ENCODE measurements at places on chromosomes 5 and 9.

GRCh38 chr5:155619688-155620087, 606.1 kb downstream of the KIF4B start:
- DNase-seq: no peak

GRCh38 chr5:157161996-157162395, 4.1 kb downstream of the GARIN3 start:
- no peak for DNase-seq

GRCh38 chr5:120457839-120458507, 6.1 kb upstream of the PRR16 start:
- DNase-seq: peak; percentile 12

GRCh38 chr9:120308495-120308894, 271.5 kb downstream of the CDK5RAP2 start:
- peak; percentile 66 for DNase-seq

- no peak for DNase-seq
Measured at GRCh38 chr9:8724284-8725018, 924.9 kb upstream of the DMAC1 start.

GRCh38 chr9:111913159-111913558, 16.5 kb downstream of the UGCG start:
- DNase-seq: no peak

GRCh38 chr5:99243111-99243510, 314.3 kb upstream of the CHD1 start:
- no peak for DNase-seq

GRCh38 chr5:125262782-125263181, 516.3 kb upstream of the ZNF608 start:
- DNase-seq: no peak

DNA sequence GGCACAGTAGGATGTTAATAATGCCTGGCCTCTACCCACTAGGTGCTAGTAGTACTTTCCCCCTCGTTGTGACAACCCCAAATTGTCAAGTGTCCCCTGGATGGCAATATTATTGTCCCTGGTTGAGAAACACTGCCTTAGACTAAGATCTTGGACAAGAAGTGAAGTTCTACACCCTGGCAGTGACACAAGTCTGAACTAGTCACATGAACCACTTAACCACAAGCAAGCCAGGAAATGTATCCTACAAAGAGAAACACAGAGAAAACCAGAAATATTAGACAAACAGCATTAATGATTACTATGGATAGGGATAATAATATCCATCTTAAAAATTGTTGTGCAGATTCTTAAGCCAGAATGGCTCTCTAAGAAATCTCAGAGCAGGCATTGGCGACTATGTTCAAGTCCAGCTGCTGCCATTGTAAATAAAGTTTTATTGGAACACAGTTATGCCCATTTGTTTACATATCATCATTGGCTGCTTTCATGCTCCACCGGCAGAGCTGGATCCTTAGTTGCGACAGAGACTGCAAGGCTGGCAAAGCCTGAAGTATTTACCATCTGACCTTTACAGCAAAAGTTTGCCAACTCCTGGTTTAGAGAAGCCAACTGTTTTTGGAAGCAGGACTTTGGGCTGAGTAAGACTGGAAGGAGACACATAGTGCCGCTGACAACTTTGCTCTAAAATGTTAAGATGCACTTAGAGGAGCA, 80.8 kb downstream of the NTRK2 start:
- DNase-seq: no peak

- no peak for DNase-seq
Measured at GRCh38 chr5:56352808-56353590, 119.9 kb upstream of the ANKRD55 start.

DNA sequence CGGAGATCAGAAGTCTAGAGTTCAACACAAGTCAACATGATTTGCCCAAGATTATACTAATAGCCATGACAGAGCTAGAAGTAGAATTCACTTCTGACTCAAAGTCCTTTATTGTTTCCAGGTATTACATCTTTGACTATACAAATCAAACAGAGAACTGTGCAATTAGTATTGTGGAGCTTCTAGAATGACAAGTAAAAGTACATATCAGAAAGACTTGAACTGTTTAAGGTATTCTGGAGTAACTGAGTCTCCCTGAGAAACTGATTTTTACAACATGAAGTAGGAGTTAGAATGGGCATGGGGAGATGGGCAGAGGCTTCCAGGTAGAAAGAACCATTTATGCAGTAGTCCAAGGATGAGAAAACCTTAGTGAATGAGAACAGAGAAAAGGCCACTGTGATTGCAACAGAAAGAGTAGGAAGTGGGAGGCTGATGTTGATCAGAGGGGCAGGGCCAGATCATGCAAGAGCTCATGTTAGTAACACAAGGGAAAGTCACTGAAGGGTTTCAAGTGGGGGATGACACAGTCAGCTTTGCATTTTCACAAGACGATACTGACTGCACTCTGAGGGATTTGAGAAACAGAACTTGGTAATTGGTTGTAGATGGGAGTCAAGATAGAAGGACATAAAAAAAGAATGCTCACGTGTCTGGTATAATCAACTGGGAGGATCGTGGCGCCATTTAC, 280.7 kb downstream of the RFX3 start:
- DNase-seq: peak; percentile 86

DNA sequence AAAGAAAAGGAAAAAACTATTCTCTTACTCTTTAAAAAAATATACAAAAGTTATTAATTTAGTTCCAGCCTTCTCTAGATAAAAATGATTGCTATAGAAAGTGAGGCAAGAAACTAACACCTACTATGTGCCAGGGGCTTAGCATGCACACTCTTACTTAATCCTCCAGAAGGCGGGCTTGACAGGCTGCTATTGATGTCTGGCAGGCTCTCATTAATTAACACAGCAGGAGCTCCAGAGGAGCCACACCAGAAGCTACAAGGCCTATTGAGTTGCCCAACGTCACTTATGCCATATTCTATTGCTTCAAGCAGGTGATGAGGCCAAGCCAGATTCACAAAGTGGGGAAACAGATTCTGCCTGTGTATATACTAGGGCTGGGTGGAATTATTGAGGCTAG, 54.6 kb upstream of the CLINT1 start:
- peak; percentile 39 for DNase-seq

- no peak for DNase-seq
Measured at GRCh38 chr9:36837431-36838405, 196.3 kb downstream of the PAX5 start.

GRCh38 chr5:3195994-3196393, 399.6 kb upstream of the IRX1 start:
- no peak for DNase-seq

DNA sequence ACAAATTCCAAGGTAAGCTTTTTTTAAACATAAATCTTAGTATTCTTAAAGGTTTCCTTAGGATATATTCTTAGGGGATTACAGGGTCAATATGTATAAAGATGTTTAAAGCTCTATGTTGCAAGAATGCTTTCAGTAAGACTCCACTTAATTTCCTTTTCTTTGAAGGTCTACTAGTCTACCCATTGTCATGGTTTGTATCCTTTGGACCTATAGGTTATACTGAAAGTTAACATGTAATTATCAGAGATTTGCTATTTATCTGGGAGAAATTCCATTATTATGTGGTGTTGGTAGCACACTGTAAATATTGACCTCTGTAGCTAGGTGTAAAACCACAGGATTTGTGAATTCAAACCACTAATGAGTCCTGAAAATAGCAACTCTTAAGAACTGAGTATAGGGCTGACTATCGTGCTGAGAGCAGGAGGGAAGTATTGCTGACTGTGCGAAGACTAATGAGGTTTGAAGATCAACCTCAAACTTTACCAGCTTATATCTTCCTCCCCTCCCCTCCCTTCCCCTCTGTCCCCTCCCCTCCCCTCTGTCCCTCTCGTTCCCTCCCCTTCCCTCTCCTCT, 85.6 kb downstream of the GADD45G start:
- peak; percentile 34 for DNase-seq

GRCh38 chr5:89308606-89309040, 425.6 kb upstream of the MEF2C start:
- no peak for DNase-seq

- no peak for DNase-seq
Measured at GRCh38 chr9:109417054-109417453, 81.1 kb downstream of the PTPN3 start.

GRCh38 chr5:155434681-155435080, 421.1 kb downstream of the KIF4B start:
- no peak for DNase-seq

GRCh38 chr5:150658699-150659265, 2.3 kb upstream of the MYOZ3 start:
- no peak for DNase-seq

GRCh38 chr5:158559643-158560042, 540.1 kb downstream of the EBF1 start:
- no peak for DNase-seq

- DNase-seq: peak; percentile 85
Measured at GRCh38 chr9:82308836-82309235, 320.3 kb downstream of the SPATA31D1 start.

GRCh38 chr9:86713470-86713869, 233.8 kb downstream of the GAS1 start:
- no peak for DNase-seq

DNA sequence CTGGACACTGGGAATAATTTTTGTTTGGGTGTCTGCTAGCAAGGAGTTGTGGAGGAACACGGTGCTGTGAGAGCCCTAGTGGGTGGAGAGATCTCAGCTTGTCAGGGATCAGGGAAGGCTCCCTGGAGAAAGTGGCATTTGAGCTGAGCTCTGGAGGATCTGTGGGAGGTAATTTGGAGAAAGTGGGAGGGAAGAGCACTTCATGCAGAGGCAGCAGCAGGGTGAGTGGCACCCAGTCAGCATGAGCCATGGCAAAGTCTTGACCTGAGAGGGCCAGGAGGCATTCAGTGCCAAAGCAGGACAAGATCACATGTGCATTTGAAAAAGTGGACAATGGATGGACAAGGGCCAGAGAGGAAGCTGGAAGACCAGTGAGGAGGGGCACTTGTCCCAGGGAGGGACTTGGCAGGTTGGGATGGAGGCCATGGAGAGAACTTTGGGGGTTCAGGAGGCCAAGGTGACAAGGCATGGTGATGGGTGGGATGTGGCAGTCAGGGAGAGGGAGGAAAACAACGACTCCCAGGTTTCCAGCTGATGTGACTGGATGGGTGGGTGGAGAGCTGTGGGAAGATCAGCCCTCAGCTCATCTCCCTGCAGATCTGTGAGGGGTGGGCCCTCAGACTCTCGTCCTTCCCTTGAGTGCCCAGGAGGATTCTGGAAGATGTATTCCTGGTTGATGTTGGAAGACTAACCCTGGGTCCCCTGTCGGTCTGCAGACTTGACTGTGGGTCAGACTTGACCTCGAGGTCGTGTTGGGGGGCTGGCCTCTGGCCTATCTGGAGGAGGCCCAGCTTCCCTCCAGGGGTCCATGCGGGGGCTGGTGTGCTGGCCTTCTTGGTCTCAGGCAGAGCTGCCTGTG, 68.9 kb upstream of the PITX1 start:
- no peak for DNase-seq

- no peak for DNase-seq
Measured at GRCh38 chr5:440401-441201, 2.4 kb upstream of the EXOC3 start.

GRCh38 chr5:90612919-90613318, 54.3 kb downstream of the ADGRV1 start:
- DNase-seq: no peak

- DNase-seq: no peak
Measured at GRCh38 chr5:133606835-133607234, 5.5 kb downstream of the FSTL4 start.

- DNase-seq: peak; percentile 58
Measured at GRCh38 chr9:137311171-137311985, 9.3 kb upstream of the NRARP start.

DNA sequence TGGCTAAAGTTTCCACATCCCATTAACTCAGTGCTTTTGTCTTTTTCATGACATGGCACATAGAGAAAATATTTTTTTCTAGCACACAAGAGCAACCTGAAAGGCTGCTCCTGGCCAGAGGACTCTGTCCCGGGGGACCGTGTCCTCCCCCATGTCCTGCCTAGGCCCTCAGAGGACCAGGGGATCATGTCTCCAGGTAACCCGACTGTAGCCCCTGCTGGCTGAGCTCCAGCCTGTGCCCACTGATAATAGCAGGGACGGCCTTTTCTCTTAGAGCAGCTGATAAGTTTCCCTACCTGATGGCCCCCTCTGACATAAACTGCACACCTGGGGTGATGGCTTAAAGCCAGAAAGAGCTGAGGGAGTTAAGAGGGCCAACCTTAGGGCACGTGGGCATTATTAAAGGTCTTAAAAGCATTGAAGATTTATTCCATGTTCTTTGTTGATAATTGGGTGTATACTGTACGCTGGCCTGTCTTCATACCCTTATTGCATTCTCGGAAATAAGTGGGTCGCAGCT, 5.9 kb downstream of the HDHD3 start:
- DNase-seq: no peak

GRCh38 chr5:62790348-62790747, 211.7 kb downstream of the LRRC70 start:
- peak; percentile 3 for DNase-seq

GRCh38 chr5:10480237-10480985, 38.7 kb downstream of the ROPN1L start:
- no peak for DNase-seq

DNA sequence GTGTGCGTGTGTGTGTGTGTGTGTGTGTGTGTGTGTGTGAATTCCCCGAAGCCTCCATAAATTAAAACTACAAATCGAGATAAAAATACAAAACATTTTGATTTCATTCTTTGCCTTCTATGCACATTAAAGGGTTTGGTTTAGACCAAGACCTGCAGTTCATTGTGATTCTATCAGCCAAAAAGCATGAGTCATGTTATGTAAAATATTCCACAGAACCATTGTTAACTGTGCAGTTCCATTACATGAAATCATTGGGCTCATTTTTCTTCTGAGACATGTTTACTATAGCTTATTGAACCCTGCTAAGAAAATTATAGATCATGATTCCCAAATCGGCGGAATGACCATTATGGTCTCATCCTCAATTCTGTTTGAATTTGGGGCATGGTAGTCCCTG, 11.7 kb downstream of the CAVIN4 start:
- no peak for DNase-seq

DNA sequence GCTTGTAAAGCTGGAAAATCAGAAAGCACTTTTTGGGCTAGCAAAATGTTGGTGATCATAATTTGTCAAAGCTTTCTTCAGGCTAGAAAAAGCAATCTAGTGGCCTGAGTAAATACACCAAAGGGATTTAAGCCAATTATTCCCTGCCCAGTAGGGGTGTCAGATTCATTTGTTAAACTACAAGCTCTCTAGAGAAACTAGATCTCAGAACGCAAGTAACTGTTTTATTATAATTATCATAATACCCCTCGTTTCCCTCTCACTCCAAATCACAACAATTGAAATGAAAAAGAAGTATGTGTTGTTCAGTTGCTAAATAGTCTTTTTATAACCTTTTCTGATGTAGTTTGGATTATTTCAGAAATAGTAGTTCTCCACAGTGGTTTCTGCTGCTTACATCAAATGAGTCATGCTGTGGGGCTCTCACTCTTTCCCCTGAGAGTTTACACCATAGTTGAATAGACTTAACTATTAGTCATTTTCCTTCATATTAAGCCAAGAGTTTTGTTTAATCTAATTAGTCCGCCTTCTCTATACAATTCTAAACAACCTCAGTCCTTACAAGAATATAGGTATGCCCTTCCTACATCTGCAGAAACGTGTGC, 918.6 kb upstream of the DMAC1 start:
- peak; percentile 53 for DNase-seq

- DNase-seq: no peak
Measured at GRCh38 chr9:89515416-89515815, 17.5 kb upstream of the SEMA4D start.

Measured in NCI-H146 (cell line).